ENCODE measurements at places on chromosomes 12 and 14.

DNA sequence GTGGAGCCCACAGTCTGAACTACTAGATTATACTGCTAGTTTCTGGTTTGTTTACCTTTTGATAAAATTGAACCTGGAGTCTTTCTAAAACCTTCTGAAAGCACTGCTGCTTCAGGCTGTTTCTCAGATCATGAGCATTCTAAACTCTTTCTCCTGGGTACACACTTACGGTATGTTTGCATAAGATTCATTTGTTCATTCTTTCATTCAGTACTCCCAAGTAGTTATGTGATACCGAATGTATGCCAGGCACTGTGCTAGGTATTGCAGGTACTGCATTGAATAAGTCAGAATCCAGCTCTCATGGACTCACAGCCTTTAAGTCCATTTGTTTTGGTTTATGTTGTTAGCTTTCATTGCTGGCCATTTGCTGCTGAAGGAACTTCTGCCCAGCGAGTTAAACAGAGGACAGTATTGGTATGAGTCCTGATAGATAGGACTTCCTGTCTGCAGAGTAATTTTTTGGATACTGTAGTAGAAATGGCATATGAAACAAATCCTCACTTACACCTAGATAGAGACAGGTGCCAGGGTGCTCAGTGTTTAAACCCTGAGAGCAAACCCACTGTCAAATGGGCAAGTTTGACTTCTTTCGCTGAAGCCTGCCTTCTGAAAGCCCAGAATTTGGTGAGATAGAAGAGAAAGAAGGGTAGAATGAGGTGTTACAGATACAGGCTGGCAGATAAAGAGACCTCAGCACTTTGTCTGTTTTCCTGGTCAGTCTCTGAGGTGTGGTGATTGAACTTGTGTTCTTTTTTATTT, 2.1 kb downstream of the SUSD6 start:
- DNase-seq = no peak

DNA sequence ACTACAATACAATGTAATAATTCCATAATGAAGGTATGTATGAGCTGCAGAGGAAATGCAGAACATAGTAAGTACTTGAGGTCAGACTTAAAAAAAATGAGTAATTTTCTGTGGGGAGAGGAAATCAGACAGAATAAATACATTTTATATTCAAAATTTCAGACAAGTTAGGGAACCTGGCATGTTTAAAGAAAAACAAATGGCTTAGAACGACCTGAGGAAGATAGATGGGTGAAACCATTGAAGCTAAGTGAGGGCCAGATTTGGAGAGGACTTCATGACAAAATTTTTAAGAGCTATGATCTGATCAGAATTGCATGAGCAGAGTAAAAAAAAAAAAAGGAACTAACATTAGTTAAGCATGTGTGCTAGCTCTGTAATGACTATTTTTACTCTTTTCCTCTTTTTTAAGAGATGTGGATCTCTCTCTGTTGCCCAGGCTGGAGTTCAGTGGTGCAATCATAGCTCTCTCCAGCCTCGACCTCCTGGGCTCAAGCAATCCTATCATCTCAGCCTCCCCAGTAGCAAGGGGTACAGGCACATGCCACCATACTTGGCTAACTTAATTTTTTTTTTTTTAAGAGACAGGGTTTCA, 157.6 kb upstream of the PDE3A start:
- no peak for DNase-seq

DNA sequence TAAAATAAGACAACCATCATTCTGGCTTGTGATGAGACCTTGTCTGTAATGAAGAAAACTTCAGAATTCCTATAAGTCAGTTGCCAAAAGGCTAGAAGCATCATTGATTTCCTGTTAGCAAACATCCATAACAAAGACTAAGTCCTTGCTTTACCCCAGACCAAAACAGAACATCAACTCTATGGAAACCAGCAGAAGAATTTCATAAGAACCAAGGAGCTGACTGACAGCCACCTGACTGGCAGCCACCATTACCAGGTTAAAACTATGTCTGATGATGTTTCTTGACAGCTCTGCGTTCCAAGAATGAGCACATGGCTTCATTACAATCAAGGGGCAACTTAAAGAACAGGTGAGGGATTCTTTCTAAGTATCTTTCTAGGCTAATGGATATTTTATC, 29.3 kb downstream of the HECTD4 start:
- no peak for DNase-seq

DNA sequence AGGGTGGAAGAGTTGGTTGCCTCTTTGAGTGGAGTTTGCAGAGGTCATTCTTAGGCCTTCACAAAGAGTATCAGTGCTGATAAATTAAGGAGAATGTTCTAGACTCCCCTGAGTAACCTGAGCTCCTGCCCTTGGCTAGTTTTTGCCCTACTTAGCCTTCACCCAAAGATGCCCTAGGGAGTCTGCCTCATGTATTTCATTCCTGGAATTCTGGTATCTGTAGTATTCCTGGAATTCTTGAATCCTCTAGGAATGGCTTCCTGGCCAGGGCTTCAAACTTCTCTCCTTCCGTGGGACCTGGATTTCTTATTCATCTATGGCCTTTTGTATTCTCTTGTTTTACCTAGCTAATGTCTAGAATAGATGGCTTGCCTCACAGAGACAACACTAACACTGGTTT, 701.1 kb downstream of the NOVA1 start:
- DNase-seq = no peak

- no peak for DNase-seq
Observed at GRCh38 chr12:28759333-28759732, 389.7 kb upstream of the FAR2 start.

GRCh38 chr14:28629328-28630004, 137.1 kb upstream of the FOXG1 start:
- DNase-seq = no peak

- no peak for DNase-seq
Observed at GRCh38 chr12:39277416-39277815, 165.5 kb downstream of the KIF21A start.

GRCh38 chr12:93108985-93109384, 179.9 kb upstream of the EEA1 start:
- DNase-seq = no peak

GRCh38 chr12:93524386-93525133, 47.9 kb upstream of the SOCS2 start:
- DNase-seq = no peak

- no peak for DNase-seq
Observed at GRCh38 chr14:59305836-59306555, 117.5 kb downstream of the DAAM1 start.

DNA sequence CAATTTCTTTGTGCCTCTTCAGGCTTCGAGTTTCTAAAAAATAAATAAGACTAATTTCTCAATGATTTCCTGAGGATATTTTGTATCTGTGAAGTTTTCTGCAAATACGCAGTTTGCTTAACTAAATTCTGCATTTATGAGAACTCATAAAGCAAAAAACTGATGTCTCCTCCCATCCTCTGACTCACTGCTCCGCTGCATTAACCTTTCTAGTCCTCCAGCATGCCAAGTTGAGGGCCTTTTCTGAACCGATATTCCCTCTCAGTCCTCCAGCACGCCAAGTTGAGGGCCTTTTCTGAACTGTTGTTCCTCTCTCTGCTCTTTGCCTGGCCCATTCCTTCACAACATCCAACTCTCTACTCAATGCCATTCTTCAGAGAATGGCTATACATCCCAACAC, 3.2 kb downstream of the IPO8 start:
- no peak for DNase-seq

DNA sequence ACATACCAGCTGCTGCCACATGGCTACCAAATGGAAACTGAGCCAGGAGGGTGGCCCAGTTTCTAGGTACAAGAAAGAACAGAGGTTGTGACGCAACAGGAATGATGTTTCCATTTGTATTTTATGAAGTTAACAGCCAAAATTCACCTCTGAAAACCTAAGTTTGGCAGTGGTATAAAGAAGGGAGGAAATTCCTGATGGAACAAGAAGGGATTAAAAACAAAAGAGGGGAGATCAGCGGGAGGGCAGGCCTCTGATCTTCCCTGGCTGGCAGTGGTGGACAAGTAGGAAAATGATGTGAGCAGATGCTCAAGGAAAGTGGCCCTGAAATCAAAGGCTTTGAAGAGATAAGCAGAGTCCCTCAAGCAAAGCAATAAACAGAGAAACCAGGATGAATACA, 47.3 kb upstream of the BCL2L14 start:
- no peak for DNase-seq

- DNase-seq = no peak
Observed at GRCh38 chr14:89495718-89496117, 78.7 kb upstream of the FOXN3 start.

DNA sequence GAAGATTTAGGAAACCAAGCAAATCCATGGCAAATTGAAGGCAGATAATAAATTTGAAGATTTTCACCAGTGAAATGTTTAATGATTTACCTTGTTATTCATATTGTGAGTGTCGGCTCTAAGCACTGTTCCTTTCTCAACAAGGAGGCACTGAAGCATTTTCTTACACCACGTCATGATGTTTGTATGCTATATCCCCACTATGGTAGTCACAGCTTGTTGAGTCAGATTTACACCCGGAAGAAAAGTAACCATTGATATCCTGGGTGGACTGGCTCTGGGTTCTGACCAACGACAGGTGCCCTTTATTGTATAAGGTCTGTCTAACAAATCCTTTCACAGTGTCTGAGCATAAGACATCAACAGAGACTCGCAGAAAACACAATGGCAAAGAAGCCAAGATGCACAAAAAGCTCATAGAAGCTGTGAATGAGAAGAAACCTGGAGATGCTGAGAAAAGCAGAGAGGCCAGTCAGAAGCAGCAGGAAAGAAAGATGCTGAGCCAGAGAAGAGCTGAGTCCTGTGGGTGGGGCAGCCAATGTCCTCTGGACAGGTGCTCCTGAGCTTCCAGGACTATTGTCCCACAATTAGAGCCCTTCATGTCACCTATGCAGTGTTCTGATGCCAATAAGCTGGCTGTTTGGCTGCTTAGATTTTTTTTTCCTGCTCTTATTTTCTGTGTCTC, 49.7 kb upstream of the ARHGAP5 start:
- no peak for DNase-seq

DNA sequence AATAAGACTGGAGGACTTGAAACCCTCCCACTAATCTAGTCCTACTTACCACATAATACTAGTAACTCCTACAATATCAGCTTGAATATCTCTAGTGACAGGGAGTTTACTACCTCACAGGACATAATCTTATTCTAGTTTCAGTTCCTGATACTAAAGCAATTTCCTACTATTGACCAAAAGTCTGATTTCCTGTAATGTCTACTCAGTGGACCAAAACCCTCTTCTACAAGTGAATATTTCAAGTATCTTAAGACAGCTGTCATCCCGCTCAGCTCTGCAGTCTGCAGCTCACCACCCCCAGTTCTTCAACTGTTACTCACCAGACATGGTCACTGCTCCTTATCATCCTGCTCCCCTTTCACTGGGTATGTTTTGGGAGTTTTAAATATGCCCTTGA, 70.8 kb upstream of the TMCC3 start:
- no peak for DNase-seq

DNA sequence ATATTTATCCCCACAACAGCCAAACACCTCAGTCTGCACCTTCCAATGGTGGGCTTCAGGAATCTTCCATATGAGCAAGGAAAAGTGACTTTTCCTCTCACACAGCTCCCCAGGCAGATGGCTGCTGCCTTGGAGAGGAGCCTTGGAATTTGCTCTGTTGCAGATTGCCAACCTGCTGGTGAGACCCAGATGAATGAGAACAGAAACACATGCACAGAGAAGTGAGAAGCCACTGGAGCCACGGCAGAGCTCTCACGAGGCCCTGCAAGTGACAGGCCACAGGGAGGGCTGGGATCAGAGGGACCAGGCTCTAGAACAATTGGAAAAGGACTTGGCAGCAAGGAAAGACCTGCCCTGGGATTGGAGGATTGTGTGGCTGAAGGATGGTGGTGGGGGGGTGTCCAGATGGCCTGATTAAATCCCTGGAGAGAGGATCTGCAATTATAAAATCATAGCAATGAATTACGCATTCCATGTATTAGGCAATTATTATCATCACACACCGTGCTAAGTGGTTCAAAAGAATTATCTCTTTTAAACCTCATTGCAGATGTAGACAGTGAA, 84.9 kb upstream of the PWP1 start:
- DNase-seq = no peak

GRCh38 chr12:117044790-117045159, 54.4 kb downstream of the TESC start:
- no peak for DNase-seq

GRCh38 chr14:39984323-39984722, 552.1 kb upstream of the FBXO33 start:
- no peak for DNase-seq

- DNase-seq = no peak
Observed at GRCh38 chr14:26414926-26415325, 182.9 kb downstream of the NOVA1 start.

- no peak for DNase-seq
Observed at GRCh38 chr14:73780391-73780790, 66.2 kb upstream of the PNMA1 start.

- no peak for DNase-seq
Observed at GRCh38 chr14:42407153-42407552, 800.5 kb downstream of the LRFN5 start.

DNA sequence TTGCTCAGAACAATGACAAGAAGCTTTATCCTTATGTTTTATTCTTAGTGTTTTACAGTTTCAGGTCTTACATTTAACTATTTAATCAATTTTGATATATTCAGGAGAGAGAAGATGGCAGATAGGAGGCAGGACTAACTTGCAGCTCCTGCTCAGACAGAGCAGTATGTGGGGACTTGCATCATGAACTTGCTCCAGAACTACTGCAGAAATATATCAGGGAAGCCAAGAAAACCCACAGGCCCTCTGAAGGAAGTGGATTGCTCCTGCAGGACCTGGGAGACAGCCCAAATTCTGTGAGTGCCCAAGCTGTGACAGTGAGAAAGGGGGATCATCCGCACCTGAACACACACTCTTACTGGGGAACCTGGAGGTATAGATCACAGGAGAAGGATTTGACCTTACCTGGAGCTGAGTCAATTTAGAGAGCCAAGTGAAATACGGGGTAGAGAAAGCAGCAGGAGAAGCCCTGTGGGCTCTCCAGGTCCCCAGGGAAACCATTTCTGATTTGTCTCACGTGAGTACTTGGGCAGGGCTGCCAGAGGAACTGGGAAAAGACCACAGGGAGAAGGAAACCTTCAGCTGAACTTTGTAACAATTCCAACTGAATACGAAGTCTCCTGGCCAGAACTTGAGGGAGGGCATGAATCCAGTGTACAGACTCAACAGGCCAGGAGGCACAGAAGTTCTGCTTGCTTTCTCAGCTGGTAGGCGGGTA, 28.9 kb upstream of the TSPAN8 start:
- DNase-seq = no peak

GRCh38 chr12:94276725-94277124, 128.3 kb downstream of the PLXNC1 start:
- no peak for DNase-seq

GRCh38 chr12:92139634-92140150, 6.0 kb downstream of the BTG1 start:
- DNase-seq = no peak

DNA sequence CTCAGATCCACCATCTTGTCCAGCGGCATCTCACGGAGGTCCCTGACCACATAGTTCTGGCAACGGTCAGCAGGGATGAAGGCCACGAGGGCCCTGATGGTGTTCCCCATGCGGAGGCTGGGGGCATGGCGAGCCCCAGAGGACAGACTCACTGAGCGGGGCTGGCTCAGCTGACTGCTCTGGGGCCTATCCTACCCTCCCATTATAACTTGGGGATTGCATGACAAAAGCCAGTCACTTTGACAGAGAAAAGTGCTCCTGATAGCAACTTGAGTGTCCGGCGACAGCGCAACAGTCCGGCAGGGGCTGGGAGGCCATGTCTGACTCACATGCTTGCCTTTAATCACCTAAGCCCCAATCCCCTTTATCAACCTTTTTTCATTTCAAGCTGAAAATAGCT, at the start of gene LRRC10:
TSS of gene LRRC10 (minus strand) at position 179 of the 400 bp plus-strand sequence. CDS start at position 110, 69 bp downstream.
- no peak for DNase-seq

- no peak for DNase-seq
Observed at GRCh38 chr14:99718031-99718810, 34.1 kb downstream of the CYP46A1 start.

Measured in occipital lobe (tissue), 3 donors.